Midbrain (tissue), 1 donor: ENCODE measurements at places on chromosomes 5 and 9.
A peak's percentile ranks its signal among the peaks of the same experiment; 100 is the strongest.

- peak; percentile 91 for DNase-seq
These were observed 363.3 kb upstream of the RPS23 start for GRCh38 chr5:82641331-82642003.

GRCh38 chr9:128481561-128481960 lies 23.0 kb upstream of the GLE1 start:
- no peak for DNase-seq

- peak; percentile 49 for DNase-seq
These were observed 95.8 kb downstream of the PLPP1 start for GRCh38 chr5:55438998-55439397.

DNA sequence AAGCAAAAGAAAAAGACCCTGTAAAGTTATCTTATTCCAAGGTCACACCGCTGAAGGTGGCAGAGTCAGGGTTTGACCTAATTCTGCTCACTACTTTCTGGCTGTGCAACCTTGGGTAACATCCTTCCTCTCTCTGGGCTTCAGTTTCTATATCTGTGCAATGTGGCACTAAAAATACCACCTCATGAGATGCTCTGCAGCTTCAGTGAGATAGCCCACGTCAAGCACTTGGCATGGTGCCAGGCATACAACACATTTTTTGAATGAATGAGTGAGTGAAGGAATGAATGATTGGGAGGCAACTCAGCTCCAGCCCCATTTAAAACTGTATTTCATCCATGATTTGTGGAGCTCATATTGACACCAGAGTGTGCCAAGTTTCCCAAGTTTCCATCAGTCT lies 62.3 kb downstream of the FOXI1 start:
- DNase-seq = no peak

DNA sequence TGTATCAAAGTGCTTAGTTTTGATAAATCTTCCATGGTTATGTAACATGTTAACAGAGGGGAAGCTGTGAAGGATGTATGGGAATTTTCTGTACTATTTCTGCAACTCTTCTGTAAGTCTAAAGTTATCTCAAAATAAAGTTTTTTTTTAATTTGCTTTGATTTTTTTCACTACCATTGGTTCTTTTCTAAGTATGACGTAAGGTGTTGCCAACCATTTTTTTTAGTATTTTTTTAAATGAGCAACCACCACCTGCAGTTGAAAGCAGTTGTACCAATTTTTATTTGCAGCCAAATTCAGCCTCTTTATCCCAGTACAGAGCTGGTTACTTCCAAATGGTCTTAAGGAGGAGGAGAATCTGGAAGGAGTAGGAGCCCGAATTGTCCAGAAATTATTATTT lies 192.2 kb downstream of the CHSY3 start:
- DNase-seq = no peak

DNA sequence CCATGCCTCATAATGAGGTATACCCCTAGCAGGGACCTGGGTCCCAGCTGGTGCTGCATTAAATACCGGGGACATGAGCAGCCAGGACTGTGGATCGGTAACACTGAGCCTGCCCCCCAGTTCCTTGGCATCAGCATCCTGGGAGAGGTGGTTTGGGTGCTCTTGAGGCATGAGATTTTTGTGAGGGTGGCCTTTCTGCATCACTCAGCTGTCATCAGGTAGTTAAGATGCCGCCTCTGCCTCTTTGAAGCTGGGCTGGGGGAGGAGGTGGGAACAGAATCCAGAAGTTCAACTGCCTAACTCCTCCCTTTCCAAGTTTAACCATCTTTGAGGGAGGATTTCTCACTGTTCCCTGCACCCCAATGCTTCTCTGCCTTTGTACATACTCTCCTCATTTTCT lies 112.7 kb downstream of the PDZD2 start:
- no peak for DNase-seq

- DNase-seq = no peak
These were observed 42.9 kb upstream of the SPTLC1 start for GRCh38 chr9:92158097-92158601.

DNA sequence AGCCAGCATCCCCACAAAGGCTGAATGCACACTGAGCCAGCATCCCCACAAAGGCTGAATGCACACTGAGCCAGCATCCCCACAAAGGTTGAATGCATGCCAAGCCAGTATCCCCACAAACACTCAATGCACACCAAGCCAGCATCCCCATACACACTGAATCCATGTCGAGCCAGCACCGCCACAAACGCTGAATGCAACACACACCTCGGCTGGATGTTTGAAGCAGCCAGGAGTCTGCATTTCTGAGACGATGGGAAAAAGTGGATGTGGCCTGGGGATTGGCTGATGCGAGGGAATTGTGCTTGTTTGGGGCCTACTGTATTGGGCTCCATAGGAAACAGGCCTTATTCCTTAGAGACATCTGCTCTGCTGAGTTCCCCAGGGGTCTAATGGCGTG lies 30.9 kb upstream of the CEP72 start:
- DNase-seq = no peak

DNA sequence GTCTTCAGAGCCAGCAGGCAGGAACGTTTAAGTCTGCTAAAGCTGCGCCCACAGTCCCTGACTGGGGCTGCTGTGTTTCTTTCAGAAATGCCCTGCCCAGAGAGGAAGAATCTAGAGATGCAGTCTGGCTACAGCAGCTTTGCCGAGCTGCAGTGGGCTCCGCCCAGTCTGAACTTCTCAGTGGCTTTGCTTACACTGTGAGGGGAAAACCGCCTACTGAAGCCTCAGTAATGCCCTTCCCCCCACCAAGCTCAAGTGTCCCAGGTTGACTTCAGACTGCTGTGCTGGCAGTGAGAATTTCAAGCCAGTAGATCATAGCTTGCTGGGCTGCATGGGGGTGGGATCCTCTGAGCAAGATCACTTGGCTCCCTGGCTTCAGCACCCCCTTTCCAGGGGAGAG lies 78.4 kb downstream of the SREK1 start:
- no peak for DNase-seq

DNA sequence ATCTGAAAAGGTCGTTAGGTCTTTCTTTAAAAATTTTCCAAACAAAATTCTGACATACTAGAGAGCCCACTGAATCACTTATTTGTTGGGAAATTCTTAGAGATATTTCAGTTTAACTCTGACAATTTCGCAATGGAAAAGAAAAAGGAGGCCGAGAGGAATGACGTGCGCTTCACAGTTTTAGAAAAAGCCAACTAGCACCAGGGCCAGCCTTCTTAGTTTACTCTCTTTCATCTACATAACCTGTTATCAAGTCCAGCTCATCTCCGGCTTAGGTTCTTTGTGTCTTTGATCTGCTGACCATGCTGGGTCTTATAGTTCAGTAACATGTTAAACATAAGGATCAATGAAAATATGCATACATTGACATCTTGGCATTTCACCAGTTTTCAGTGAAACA lies 201.7 kb upstream of the TAS2R1 start:
- no peak for DNase-seq

GRCh38 chr5:38650540-38650939 lies 94.1 kb upstream of the LIFR start:
- DNase-seq = no peak

GRCh38 chr9:124663046-124663961 lies 107.8 kb downstream of the NR6A1 start:
- no peak for DNase-seq

DNA sequence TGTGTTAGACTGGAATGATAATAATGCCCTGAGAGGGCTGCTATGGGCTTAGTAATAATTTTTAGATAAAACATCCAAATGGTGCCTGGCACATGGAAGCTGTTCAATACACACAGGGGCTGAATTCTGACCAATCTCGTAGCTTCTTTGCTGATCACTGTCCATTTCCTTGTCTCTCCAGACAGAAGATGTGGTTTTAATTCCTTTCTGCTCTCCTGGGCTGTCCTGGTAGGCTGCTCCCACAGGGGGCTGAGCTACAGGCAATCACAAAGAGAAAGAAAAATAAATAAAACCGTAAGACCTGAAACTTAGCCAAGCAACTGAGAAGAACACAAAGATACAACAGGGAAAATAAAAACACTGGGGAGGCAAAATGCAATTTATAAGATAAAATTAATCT lies 136.5 kb downstream of the CDK5RAP2 start:
- DNase-seq = no peak

DNA sequence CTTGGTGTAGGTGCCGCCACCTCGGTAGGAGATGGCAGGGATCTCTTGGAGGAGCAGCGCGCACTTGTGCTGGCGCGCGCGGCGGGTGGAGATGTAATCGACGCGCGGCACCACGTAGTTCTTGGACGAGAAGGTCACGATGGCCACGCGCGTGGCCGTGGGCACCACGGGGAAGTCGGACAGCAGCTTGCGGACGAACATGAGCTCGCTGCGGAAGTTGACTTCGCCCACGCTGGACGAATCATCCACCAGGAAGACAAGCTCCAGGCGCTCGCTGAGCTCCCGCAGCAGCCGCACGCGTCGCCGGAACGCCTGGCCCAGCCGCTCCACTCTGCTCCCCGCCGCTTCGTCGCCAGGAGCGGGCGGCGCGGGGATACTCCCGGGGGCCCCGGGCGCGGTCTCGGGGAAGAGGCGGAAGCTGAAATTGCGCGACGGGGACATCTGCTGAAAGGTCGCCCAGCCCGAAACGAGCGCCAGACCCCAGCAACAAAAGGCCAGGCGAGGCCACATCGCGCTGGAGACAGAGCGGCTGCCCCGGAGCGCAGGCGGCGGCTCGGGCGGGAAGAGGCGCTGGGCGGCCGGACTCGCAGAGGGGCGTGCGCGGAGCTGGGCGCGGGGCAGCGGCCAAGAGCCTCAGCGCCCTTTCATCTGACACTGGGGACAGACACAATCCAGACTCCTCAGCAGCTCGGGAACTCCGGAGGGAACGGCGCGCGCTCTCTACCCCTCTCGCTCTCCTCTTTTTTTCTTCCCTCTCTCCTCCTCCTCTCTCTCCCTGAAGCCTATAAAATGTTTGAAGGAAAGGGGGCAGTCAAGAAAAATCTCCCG lies at the start of gene SVEP1:
Gene SVEP1 (minus strand): TSS at position 708 of the 828 bp plus-strand sequence. CDS start 198 bp downstream, at position 510.
- DNase-seq = peak; percentile 54

GRCh38 chr9:91212596-91213243 lies 149.0 kb downstream of the AUH start:
- DNase-seq = no peak

DNA sequence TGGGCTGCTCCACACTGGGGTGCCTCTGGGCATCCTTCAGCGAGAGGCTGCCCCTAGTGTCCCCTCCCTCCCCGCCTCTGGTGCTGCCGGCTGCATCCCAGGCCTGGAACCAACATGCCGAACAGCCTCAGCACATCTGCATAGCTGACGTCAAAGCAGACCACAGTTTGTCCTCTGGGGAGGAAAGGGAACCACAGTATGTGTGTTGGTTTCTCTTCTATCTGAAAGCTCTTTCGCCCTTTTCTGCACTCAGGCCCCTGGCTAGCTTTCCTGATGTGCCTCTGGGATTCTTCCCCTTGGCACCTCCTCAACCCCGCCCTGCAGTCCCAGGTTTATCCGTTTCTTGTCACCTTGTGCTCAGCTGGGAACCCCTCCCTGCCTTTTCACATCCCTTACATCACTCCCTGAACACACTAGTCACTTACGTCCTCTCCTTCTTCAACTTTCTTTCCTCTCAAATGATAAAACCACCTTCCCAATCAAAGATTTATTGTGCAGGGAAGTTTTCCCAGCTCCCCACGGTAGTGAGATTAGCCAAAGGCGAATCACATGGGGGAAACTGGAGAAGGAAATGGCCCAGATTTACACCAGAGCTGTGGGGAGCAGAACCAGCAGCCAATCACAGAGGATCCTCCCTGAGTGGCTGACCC lies 35.5 kb upstream of the B4GALT1 start:
- DNase-seq = no peak

DNA sequence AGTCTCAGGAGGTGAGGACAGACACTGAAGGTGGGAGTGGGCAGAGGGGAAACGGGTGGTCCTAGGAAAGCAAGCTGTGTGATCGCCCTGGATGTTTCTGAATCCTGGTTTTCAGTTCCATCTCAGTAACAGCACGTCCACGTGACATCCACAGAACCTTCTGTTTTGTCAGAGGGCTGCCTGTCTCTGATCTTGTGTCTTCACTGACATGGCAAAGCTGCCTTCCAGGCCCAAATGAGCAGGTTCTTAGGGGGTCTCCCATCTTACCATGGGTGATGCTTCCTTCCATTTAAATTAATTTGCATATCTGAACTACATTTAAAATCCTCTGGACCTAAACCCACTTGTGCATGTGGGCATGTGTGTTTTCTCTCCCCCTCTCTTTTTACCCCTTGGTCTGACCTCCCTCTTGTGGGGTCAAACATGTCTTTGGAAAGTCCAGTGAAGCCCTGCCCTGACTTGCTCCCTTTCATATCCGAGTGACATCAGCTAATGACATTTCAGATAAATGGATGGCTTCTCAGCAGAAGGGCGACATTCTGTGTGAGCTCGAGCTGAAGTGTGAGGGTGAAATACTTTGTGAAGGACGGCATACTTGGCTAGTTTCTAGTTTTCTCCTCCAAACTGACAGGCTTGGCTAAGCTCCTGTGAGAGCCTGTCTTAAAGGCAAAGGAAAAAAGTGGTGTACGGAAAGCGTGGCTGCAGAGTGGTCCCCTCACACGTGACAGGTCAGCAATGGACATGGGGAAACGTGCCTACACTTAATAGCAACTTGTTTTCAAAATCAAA lies 204.8 kb upstream of the S1PR3 start:
- no peak for DNase-seq

DNA sequence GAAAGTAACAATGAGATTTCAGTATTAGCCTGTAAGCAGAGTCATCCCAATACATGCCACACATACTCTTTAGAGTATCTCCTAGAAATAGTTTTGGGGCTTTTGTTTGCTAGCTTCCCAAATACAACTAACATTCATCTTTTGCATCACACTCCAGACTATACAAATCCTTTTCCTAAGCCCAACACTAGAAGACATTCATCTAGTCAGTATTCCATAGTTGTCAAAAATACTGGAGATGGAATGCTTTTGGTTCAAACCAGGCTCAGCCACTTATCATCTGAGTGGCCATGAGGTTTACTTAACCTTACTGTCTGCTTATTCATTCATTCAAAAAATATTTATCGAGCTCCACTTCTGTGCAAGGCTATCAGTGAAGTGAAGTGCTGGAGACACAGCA lies 205.1 kb upstream of the SGCD start:
- no peak for DNase-seq

GRCh38 chr9:81594415-81594814 lies 94.9 kb downstream of the TLE1 start:
- no peak for DNase-seq

DNA sequence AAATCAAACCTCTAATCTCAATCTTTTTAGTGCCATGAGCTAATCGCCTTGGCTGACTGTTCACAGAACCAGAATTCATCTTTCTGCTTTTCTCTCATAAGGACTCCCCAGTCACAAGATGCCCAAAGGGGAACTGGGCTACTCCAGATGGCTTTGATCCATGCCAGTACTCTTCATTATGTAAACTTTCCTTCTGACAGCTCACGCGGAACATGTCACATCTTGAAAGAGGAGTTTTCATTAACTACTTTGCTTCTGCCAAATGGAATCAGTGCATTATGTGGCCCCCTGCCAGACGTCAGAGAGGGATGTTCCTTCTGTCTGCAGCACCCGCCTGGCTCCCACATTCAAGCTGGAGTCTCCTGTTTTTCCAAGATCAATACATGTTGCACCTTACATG lies 142.1 kb upstream of the NMUR2 start:
- no peak for DNase-seq

- DNase-seq = no peak
These were observed 73.2 kb upstream of the STXBP1 start for GRCh38 chr9:127538849-127539258.

- no peak for DNase-seq
These were observed 659 bp upstream of the TUSC1 start for GRCh38 chr9:25678846-25679360.
